Memory B cell (primary cell): ENCODE measurements at places on chromosomes 4 and X.

- no peaks in the 10 kb centered on the region for H3K4me1 ChIP-seq
- no peaks in the 10 kb centered on the region for H3K27me3 ChIP-seq
- H3K27ac ChIP-seq = no peak overlapping the region
- DNase-seq = no peak
These were observed 213.8 kb upstream of the FGF13 start for GRCh38 chrX:138925330-138925729.

GRCh38 chrX:107632346-107632745 lies 4.0 kb downstream of the PRPS1 start:
- H3K27me3 ChIP-seq = no peaks in the 10 kb centered on the region
- no peak overlapping the region for H3K27ac ChIP-seq
- no peak overlapping the region for H3K4me3 ChIP-seq
- DNase-seq = no peak
- no peaks in the 10 kb centered on the region for H3K36me3 ChIP-seq

DNA sequence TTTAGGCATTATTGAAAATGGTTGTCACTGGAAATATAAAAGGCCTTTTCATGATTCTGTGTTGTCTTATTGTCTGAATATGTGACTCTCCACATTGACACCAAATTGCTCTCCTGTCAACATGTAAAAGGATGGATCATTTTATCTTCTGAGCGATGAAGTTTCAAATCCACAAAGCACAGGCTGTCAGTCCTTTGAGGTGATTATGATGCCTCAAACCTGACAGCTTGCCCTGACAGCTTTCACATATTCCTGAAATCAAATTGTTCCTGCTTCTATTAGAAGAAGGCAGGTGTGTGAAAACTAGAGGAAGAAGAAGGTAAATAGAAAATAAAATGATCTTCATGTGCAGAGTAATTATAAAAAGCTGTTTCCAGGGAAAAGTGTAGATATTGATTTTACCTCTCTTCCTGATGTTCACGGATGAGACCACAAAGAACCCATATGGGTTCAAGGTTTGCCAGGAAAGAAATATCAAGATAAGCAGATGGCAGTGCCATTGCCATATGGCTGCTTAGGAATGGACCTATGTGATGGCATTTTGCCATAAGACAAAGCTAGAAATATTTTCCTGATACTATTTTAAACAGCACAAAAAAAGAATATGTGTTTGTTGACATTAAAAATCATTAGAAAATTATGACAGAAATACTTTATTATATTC lies 1006.3 kb upstream of the AGA start:
- no peak for DNase-seq
- no peak overlapping the region for H3K27ac ChIP-seq
- no peaks in the 10 kb centered on the region for H3K27me3 ChIP-seq
- H3K4me3 ChIP-seq = no peak overlapping the region
- H3K4me1 ChIP-seq = no peaks in the 10 kb centered on the region

GRCh38 chrX:106802388-106803275 lies at the start of gene TBC1D8B:
TBC1D8B (plus strand) TSS chrX:106802673; CDS start chrX:106802854, 181 bp downstream.
- H3K27ac ChIP-seq = peak within 1 kb of the TSS; percentile 79
- H3K27me3 ChIP-seq = peaks cover 7% of the 10 kb centered on the region
- peak within 1 kb of the TSS; percentile 99 for H3K4me3 ChIP-seq
- H3K36me3 ChIP-seq = no peaks in the 10 kb centered on the region
- peaks cover 10% of the 10 kb centered on the region for H3K4me1 ChIP-seq

DNA sequence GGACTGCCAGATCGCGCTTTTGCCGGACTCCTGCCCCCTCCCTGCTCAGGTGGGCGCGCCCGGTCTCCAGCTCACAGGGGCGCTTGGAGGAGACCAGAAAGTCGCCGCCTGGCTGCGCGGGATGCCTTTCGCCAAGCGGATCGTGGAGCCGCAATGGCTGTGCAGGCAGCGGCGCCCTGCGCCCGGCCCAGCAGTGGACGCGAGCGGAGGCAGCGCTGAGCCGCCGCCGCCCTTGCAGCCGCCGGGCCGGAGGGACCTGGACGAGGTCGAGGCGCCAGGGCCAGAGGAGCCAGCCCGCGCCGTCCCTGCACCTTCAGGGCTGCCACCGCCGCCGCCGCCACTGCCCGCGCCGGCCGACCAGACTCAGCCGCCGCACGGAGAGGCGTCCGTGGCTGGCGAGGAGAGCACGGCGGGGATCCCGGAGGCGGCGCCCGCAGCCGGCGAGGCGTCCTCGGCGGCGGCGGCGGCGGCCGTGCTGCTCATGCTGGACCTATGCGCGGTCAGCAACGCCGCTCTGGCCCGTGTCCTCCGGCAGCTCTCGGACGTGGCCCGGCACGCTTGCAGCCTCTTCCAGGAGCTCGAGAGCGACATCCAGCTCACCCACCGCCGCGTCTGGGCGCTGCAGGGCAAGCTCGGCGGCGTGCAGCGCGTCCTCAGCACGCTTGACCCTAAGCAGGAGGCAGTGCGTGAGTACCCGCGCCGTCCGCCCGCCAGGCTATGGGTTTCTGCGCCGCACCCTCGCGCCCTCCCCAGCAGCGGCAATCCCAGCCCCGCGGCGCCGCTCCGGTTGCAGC lies 834 bp downstream of the NHS start:
- H3K4me3 ChIP-seq = no peak overlapping the region
- peaks cover 7% of the 10 kb centered on the region for H3K27me3 ChIP-seq
- H3K4me1 ChIP-seq = no peaks in the 10 kb centered on the region
- DNase-seq = no peak

GRCh38 chr4:73821325-73821724 lies 15.2 kb upstream of the CXCL6 start:
- no peaks in the 10 kb centered on the region for H3K27me3 ChIP-seq
- no peaks in the 10 kb centered on the region for H3K36me3 ChIP-seq
- H3K4me3 ChIP-seq = no peak overlapping the region
- DNase-seq = no peak
- H3K4me1 ChIP-seq = no peaks in the 10 kb centered on the region

GRCh38 chrX:69050051-69050765 lies 115.0 kb downstream of the PJA1 start:
- DNase-seq = no peak
- no peaks in the 10 kb centered on the region for H3K4me1 ChIP-seq
- H3K27ac ChIP-seq = no peak overlapping the region
- no peak overlapping the region for H3K4me3 ChIP-seq

DNA sequence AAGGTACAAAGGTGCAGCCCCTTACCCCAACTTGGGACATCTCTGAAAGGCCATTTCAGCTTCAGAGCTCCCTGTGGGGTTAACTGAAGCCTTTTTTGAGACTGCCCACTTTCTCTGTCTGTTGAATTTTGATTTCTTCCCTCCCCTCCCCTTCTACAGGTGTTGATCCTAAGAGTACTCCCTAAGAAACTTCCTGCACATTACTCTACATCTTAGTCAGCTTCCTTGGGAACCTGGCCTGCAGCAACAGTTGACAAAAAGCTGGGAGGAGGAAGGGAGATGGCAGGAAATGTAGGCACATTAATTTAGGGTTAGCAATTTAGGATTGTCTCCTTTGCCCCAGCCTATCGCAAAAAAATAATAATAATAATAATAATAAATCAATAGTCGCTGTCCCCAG lies 1.2 kb upstream of the IDS start:
- no peak overlapping the region for H3K4me3 ChIP-seq
- no peaks in the 10 kb centered on the region for H3K27me3 ChIP-seq
- no peak for DNase-seq

- no peak for DNase-seq
- H3K36me3 ChIP-seq = no peaks in the 10 kb centered on the region
- peaks cover 2% of the 10 kb centered on the region for H3K27me3 ChIP-seq
- H3K4me1 ChIP-seq = no peaks in the 10 kb centered on the region
- H3K4me3 ChIP-seq = no peak overlapping the region
These were observed 169.9 kb downstream of the GPC3 start for GRCh38 chrX:133815496-133815895.
